ENCODE measurements at places on chromosomes 2 and 18.

GRCh38 chr18:21257386-21257785, 15.4 kb downstream of the GREB1L start:
- no peak for DNase-seq

DNA sequence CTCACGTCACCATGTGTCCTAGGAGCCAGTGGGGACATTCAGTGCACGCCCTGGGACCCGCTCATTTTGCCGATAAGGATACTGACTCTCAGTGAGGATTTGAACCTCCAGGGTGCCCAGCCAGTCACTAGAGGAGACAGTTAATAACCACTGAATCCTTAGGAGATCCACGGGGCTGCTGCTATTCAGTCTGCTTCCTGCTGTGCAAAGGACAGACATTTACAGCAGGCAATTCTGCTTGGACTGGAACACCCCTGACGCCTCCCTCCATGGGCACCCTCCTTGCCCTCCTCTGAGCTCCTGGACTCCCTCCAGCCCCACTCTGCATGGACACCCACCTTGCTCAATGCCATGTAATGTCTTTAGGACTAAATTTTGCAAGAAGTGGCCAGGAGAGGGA, 265.5 kb downstream of the EIPR1 start:
- no peak for DNase-seq

DNA sequence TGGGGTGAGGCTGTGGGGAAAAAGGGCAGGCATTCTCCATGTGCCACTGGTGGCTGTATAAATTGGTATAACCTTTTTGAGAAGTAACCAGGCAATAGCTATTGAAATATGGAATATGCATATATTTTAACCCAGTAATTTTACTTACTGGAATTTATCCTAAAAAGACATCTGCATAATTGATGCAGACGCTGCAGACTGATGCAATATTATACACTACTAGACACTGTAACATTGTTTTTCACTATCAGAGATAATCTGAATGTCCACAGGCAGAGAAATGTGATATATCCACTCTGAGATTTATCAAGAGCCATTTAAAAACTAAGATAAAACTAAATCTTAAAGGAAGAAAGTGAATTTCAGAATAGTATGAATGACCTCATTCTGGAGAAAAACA, 14.7 kb downstream of the THOC1 start:
- DNase-seq, result no peak

GRCh38 chr18:46224181-46224775, 120.1 kb downstream of the HAUS1 start:
- no peak for DNase-seq

DNA sequence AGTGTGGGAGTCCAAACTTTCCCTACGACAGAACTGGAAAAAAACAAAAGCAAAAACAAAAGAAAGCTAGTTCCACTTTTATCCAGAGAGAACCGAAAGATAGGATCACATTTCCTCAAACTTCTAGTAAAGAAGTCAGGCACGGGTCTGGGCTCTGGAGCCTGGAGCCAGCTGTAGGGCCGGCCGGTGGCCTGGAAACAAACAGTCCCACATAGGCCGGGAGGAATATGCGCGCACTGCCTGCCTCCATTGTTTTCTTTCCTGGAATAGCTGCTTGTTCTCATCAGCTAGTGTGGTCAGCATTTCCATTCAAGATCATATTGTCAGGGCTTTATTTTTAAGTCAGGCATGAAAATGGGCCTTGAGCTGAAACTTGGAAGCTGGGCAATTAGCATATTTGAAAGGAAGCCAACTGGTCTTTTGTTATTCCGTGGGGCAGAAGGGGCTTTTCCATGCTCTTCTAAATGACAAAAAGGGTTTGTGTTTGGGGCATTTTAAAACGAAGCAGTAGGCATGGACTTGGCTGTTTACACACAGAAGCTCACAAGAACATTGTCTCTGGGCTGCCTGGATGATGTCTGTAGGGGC, 58.7 kb upstream of the RFX8 start:
- DNase-seq, result no peak

DNA sequence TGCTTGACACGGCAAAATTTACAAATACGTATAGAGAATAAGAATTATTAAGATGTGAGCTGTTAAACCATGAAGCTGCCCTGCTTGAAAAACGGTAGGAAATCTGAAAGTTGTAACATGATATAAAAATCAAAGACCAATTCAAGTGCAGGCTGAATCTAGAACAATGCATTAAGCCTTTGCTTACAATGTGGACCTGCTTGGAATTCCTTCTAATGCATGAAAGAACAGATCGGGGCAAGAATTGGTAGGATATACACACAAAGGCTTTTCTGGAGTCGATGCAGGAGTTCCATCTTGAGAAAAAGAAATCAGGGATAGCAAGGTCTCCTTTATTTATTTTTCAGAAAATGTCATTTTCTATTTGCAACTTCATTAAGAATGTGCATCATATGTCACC, 136.8 kb downstream of the DLGAP1 start:
- DNase-seq, result no peak

GRCh38 chr18:42157878-42158277, 202.8 kb downstream of the PIK3C3 start:
- no peak for DNase-seq

GRCh38 chr18:79622004-79622403, 57.6 kb upstream of the CTDP1 start:
- DNase-seq, result no peak

DNA sequence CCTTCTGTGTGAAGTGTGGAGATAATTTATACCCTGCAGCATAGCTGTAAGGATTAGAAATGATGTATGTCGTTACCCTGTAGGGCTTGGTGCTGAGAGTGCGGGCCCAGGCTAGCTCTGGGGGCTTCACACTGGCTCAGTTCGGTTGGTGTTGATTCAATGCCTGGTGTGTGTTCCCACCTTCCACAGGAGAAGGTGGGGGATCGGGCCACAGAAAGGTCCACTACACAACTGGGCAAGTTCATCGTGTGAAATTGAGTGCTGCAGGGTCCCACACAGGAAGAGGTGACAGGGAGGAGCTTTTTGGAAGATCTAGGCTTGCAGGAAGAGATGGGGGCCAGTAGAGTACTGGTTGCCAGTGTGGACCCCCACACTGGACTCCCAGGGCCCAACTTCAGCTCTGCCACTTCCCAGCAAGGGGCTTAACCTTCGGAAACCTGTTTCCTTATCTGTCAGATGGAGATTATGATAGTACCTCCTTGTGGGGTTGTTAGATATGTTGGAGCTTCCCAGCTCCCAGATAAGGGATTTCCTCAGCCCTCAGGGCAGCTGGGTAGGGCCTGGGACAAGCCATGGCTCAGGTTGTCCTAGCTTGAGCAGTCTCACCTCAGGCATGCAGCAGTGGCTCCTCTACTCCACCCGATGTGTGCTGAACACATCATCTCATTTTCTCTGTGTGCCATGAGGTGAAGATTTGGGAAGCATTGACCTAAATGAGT, 71.5 kb downstream of the TMEM247 start:
- DNase-seq, result no peak

DNA sequence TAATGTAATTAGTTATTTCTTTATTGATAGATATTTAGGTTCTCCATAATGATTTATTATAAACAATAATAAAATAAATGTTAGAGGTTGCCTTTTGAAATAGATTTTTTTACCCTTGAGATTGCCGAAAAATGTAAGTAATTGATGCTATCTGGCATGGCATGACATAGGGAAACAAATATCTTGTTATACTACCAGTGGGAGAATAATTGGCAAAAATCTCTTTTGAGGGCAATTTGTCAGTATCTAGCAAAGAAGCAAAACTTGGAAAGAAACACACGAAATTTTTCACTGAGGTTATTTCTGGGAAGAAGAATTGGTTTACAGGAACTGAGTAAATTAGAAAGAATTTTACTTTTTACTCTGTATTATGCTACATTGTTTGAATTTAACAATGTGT, 547.2 kb upstream of the SETBP1 start:
- no peak for DNase-seq

GRCh38 chr18:65788373-65788772, 37.6 kb downstream of the CDH7 start:
- no peak for DNase-seq
